Epithelial cell of alveolus of lung (primary cell): ENCODE measurements at places on chromosomes 5 and 9. TPM values are rescaled to one million over a fixed set of nuclear protein-coding genes. Genes with fewer than 3 reads are reported as not detected.

The FBXO4 gene
- total RNA-seq = 5.1 and 6.1 TPM in 2 replicates

The CORO2A gene
- 0.32 and 2.1 TPM in 2 replicates for total RNA-seq

The HTR1A gene
- not detected in 2 replicates for total RNA-seq

The PLPP7 gene
- total RNA-seq = 4.5 and 5.1 TPM in 2 replicates

The CCL27 gene
- total RNA-seq = 0.39 TPM in 1 of 2 replicates, not detected in the other

The IFNB1 gene
- total RNA-seq = not detected in 2 replicates

The COL23A1 gene
- total RNA-seq = not detected in 2 replicates

The FOXD1 gene
- 13.2 and 18.0 TPM in 2 replicates for total RNA-seq

The PLGRKT gene
- total RNA-seq = 20.9 and 41.4 TPM in 2 replicates

The IFNA2 gene
- not detected in 2 replicates for total RNA-seq

The SPATA31E1 gene
- not detected in 2 replicates for total RNA-seq

The SPAAR gene
- 0.39 and 1.2 TPM in 2 replicates for total RNA-seq

The SURF6 gene
- 12.8 and 18.4 TPM in 2 replicates for total RNA-seq

The GADD45G gene
- 1.8 and 6.5 TPM in 2 replicates for total RNA-seq

The LTC4S gene
- total RNA-seq = 1.6 and 7.0 TPM in 2 replicates

The SLC6A19 gene
- total RNA-seq = not detected in 2 replicates

The ARSK gene
- 11.1 and 14.9 TPM in 2 replicates for total RNA-seq

The FABP6 gene
- total RNA-seq = not detected in 2 replicates

The RAB3C gene
- not detected in 2 replicates for total RNA-seq

The SHOC1 gene
- total RNA-seq = not detected in 2 replicates

The OR1N2 gene
- total RNA-seq = not detected in 2 replicates

The TAF1L gene
- total RNA-seq = under 0.01 TPM in 1 of 2 replicates, not detected in the other

The SHISAL2B gene
- 4.3 TPM in 1 of 2 replicates, not detected in the other for total RNA-seq

The RACK1 gene
- 4,197 and 4,947 TPM in 2 replicates for total RNA-seq

The PTPRD gene
- total RNA-seq = 4.8 and 65.2 TPM in 2 replicates

The AIF1L gene
- 0.08 and 0.13 TPM in 2 replicates for total RNA-seq

The PCDHGA1 gene
- 0.13 and 0.64 TPM in 2 replicates for total RNA-seq

The LCNL1 gene
- total RNA-seq = 1.9 TPM in 1 of 2 replicates, not detected in the other

The LYRM7 gene
- 6.2 and 65.3 TPM in 2 replicates for total RNA-seq

The C5orf52 gene
- total RNA-seq = not detected in 2 replicates
